H1 (cell line): ENCODE measurements at places on chromosomes 7 and 10.

GRCh38 chr10:124739986-124740368 lies 4.2 kb downstream of the FAM53B start:
- no peak for DNase-seq

GRCh38 chr7:148334959-148335577 lies 255.5 kb upstream of the C7orf33 start:
- no peak for DNase-seq

- DNase-seq, result no peak
Measured at GRCh38 chr7:114539575-114539974, 125.0 kb downstream of the FOXP2 start.

- no peak for DNase-seq
Measured at GRCh38 chr10:29249018-29249417, 39.9 kb upstream of the LYZL1 start.

DNA sequence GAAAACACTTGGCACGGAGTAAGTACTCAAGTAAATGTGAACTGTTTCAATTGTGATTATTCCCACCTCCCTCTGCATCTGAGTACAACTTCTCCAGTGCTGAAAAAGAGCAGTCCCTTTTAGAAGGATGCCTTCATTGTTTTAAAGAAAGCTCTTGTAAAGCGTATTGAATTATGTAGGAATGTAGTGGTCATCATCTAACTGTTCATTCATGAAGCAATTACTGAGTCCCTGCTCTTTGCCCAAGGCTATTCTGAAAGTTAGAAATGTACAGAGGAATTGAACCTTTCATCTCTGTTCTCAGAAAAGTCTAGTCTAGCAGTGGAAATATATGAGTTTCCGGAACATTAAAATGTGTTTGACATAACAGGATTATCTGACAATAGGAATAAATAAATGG lies 127.8 kb downstream of the CACNB2 start:
- no peak for DNase-seq

- no peak for DNase-seq
Measured at GRCh38 chr7:134920026-134920753, 66.1 kb upstream of the AGBL3 start.

GRCh38 chr7:139271718-139272628 lies 40.9 kb downstream of the UBN2 start:
- DNase-seq, result no peak
